ENCODE measurements at places on chromosomes 16 and 17. TPM values are rescaled to one million over a fixed set of nuclear protein-coding genes. Genes with fewer than 3 reads are reported as not detected.

GRCh38 chr17:41972571-41973407 lies 6.2 kb downstream of the CNP start:
- no peak for DNase-seq

The UBB gene
- total RNA-seq, result 1,403 TPM

The C17orf107 gene
- 0.78 TPM for total RNA-seq

The ASGR1 gene
- total RNA-seq, result 0.43 TPM

GRCh38 chr17:47802341-47803022 lies 19.1 kb downstream of the OSBPL7 start:
- peak; percentile 41 for DNase-seq

The P3H4 gene
- total RNA-seq, result 7.8 TPM

- DNase-seq, result no peak
Measured at GRCh38 chr17:33137426-33137825, 145.8 kb downstream of the SPACA3 start.

GRCh38 chr16:20875355-20875650 lies 24.9 kb downstream of the DCUN1D3 start:
- DNase-seq, result no peak

GRCh38 chr17:73706858-73707257 lies 62.6 kb upstream of the SDK2 start:
- DNase-seq, result no peak

DNA sequence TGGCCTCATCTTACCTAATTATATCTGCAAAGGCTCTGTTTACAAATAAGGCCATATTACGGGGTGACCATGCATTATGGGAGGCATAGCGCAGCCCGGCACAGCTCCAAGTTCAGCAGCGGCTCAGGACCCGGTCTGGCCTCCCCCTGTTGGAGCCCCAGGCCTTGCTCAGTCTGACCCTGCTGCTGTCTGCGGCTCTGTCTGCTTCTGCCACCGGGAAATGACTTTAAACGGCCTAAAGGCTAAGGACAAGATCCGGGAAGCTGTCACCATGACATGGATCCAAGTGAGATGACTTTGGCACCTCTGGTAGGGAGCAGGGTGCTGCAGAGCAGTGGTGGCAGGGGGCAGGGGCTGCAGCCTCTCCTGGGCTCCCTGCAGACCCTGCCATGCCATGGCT lies 140.6 kb upstream of the GSE1 start:
- DNase-seq, result no peak

DNA sequence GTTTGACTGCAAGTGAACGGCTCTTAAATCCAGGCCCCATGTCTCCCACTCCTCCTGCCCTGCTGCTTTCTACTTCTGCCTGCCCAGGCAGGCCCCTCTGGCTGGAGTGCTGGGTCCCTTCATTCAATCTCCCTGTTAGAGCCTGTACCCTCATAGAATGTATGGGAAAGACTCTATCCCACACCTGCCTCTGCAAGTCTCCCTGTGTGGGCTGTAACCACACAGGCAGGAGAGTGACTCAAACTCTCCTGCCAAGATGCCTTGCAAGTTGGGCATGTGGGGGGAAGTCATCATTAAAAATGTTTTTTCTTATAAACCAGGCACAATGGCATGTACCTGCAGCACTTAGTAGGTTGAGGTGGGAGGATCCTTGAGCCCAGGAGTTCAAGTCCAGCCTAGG lies 77.5 kb downstream of the PLXDC1 start:
- DNase-seq, result no peak

Measured in Right ventricle myocardium inferior (tissue), 1 donor.